ENCODE measurements at places on chromosomes 2 and 18.

DNA sequence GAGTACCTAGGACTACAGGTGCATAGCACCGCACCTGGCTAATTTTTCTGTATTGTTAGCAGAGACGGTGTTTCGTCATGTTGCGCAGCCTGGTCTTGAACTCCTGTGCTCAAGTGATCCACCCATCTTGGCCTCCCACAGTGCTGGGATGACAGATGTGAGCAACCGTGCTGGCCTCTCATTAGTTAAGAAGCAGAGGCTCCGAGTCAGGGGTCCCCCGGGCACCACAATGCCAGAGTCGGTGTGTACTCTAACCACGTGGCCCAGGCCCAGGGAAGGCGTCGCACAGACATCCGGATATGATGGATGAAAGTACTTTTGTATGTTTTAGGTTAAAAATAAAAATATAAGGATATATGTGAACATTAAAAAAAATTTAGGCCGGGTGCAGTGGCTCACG, 28.3 kb upstream of the HPCAL1 start:
- no peak for DNase-seq

DNA sequence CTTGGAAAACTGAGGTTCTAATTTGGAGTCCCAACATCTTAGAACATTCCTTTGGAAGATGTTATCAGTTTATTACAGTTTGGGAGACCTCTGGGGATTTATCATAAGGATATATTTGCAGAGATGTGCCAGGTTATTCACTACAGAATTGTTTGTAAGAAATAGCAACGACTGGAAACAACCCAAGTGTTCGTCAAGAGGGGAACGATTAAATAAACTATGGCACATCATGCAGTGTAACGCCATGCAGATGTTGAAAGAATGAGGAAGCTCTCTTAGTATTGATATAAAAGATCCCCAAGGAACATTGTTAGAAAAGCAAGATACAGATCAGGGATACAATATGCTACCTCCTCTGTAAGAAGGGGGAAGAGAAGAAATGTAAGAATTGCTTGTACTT, 210.6 kb downstream of the TMEM247 start:
- DNase-seq = no peak

- peak; percentile 87 for DNase-seq
These were observed 20.9 kb upstream of the COL6A3 start for GRCh38 chr2:237434866-237435311.

DNA sequence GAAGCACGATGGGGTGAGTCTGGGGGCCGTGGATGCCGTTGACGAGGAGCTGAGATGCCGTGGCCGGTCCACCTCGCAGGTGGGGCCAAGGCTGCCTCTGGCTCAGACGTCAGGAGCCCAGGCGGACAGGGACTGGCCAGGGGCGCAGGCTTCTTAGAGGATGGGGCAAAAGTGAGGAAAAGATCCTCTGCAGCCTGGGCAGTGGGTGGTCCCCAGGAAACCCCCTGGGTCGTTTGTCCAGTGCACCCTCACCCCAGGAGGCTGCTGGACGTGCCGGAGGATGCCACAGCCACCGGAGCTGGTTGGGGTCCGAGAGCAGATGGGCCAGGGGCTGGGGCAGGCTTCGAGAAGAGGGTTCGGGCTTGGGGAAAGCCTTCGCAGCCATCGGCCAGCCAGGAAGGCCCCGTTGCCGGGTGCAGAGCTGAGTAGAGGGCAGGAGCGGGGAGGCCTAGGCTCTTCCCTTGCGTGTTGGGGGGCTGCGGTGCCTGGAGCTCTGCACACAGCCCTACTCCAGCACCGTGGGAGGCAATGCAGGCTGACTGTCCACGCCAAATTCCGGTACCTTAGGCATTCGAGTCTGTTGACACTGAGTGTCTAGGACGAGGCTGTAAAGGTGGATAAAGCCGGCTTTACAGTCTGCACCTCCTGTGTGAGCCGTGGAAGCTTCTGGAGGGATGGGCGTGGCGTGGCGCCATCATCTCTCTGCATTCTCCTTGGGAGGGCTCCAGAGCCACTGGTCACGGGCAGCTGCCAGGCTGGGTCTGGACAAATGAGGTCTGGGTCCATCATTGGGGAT, 18.8 kb downstream of the GPC1 start:
- no peak for DNase-seq

- no peak for DNase-seq
These were observed 735.7 kb upstream of the SLC8A1 start for GRCh38 chr2:41187376-41188122.

- DNase-seq = no peak
These were observed 18.7 kb upstream of the DUSP2 start for GRCh38 chr2:96163768-96164429.

GRCh38 chr2:120451334-120451733, 105.4 kb downstream of the INHBB start:
- DNase-seq = no peak

- DNase-seq = no peak
These were observed 11.3 kb upstream of the ARHGEF4 start for GRCh38 chr2:130825231-130825965.

GRCh38 chr18:52190195-52190594, 149.8 kb upstream of the DCC start:
- DNase-seq = no peak

- peak; percentile 92 for DNase-seq
These were observed 119.9 kb downstream of the ETAA1 start for GRCh38 chr2:67516899-67517530.

GRCh38 chr2:159555651-159556392, 60.5 kb downstream of the BAZ2B start:
- peak; percentile 15 for DNase-seq

DNA sequence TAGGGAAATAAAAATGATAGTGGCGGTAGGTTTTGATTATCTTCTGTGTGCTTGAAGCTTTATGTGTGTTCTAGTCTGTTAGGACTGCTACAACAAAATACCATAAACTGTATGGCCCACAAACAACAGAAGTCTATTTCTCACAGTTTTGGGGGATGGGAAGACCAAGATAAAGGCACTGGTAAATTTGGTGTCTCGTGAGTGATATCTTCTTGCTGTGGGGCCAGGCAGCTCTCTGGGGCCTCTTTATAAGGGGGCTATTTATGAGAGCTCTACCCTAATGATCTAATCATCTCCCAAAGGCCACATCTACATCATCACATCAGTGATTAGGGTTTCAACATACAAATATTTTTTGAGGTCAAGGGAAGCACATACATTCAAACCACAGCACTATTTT, 86.8 kb upstream of the SPHKAP start:
- DNase-seq = no peak

DNA sequence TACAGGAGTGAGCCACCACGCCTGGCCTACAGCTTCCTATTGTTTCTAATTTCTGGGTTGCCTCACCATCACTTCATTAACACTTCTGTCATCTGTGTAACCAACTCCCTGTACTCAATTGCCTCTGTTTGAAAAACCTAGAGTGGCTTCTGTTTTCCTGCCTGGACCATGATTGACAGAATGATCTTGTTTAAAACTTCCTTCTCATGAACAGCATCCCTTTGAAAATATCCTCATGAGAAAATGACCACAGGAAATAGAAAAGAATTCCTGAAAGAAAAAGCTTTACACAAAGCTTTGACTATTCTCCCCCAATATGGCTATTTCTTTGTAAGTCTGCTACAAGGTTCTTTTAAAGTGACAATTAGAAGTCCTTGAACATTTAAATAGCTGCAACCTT, 672.3 kb downstream of the ARHGAP15 start:
- no peak for DNase-seq

- DNase-seq = no peak
These were observed 481.9 kb upstream of the SETBP1 start for GRCh38 chr18:44198612-44199284.

DNA sequence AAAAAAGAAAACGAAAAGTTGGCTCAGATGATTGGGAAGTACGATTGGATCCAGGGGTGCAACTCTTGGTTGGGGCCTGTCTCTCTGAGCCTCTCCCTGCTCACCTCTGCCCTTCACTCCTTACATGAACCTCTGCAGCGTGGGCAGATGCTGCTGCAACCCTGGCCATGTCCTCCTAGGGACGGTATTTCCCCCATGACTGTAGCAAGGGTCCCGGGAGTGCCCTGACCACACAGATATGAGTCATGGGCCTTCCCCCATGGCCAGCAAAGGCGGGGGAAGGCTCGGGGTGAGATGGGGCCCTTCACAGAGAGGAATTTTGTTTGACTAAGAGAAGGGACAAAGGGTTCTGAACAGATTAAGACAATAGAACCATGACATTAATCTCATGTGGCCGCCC, 129.0 kb downstream of the NCK2 start:
- peak; percentile 77 for DNase-seq

DNA sequence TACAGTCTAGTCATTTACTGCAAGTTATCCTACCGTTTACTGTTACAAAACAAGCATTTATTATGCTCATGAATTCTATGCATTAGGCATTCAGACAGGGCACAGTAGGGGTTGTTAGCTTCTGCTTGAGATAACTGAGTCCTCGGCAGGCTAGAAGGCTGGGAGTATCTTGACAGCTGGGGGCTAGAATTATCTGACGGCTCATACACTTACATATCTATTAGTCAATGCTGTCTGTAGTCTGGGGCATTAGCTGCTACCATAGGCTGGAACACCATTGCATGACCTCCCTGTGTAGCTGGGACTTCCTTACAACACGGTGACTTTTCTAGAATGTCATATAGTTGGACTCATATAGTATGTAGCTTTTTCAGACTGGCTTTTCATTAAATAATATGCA, 61.9 kb upstream of the ALK start:
- no peak for DNase-seq

- peak; percentile 16 for DNase-seq
These were observed 105.0 kb upstream of the ALK start for GRCh38 chr2:30026091-30027055.

- no peak for DNase-seq
These were observed 6.3 kb downstream of the BOK start for GRCh38 chr2:241564596-241565410.

- DNase-seq = no peak
These were observed 427.8 kb downstream of the ZNF521 start for GRCh38 chr18:24924066-24924716.

DNA sequence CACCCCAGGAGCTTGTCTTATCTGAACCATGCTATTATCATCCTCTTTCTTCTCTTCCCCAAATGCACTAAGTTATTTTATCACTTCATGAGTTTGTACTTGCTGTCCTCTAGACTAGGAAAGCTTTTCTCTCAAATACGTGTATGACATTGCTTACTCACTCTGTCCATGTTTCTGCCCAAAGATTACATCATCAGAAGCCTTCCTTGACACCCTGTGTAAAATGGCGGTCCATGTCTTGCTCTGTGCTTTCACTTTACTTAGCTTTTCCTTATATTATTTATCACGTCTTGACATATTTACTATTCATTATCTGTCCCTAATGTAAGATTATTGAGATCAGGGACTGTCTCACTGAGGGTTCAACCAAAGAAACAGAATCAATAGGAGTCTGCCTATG, 196.1 kb upstream of the ZEB2 start:
- DNase-seq = no peak

DNA sequence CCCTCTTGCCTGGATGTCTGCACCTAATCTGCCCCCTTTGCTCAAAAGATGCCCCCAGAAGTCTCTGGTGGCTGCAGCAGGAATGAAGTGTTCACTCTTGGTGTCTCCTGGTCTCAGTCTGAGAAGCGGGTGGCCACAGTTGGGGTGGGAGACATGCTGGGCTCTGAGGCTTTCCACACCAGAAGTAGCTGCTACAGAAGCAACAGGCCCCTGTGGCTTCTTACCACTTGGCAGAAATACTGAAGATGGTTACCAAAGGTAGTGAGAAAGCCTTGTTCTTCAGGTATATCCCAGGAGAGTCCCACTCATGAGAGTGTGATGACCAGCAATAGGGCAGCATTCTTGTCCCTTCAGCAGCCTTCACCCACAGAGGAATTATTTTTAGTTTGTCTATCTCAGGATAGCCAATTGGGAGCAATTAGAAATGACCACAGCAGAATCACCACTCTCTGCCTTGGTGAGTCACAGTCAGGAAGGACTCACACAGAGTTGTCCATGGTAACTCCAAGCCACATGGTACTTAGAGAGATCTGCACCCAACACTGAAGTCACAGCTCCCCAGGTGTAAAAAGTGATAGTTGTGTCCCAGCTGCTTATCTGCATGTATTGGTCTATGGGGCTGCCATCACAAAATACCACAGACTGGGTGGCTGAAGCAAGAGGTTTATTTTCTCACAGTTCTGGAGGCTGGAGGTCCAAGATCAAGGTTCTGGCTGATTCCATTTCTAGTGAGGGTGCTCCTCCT, 169.8 kb upstream of the ID2 start:
- DNase-seq = peak; percentile 48

- peak; percentile 79 for DNase-seq
These were observed 635.8 kb downstream of the DSC3 start for GRCh38 chr18:30406728-30407127.

- no peak for DNase-seq
These were observed 6.7 kb downstream of the GNAL start for GRCh38 chr18:11695736-11696135.

DNA sequence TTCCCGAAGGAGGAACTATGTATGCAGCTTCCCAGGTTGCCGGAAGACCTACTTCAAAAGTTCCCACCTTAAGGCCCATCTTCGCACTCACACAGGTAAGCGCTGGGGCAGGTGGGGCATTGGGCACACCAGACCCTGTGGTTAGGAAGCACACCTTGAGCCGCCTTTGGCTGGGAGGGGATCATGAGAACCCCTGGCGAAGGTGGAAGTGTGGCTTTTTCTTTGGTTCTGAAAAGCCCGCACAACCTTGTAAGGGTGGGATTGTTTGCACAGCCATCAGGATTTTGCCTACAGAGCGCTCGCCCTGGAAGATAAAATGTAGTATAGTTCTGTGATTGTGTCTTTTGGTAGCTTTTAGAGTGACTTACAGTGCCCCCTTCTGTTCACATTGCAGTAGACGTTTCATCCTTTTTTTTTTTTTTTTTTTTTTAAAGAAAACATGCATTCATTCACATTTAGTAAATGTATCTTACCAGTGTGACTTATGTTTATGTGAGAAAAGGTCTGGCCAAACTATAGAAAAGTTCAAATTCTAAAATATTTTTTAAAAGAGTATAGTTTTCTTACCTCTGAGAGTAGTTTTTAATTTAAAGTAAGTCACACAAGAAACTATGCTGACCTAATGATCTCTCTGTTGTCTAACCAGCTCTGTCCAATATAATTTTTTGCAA, 5.3 kb downstream of the KLF11 start:
- peak; percentile 55 for DNase-seq

DNA sequence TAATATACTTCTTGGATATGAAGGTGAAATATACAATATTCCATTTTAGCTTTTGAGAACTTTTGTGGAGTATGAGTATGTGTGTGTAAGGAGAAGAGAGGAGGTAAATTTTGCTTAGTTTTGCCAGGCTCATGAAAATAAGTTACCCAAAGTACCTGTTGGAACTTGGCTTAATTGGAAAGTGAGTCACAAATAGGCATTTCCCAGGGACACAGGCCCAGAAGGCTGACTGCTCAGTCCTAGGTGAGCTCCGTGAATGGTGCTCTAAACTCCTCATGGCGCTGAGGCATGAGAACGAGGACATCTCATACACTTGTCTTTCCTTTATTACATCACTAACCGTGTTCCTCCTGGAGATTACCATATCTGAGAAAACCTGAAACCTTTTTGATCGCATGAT, 148.5 kb upstream of the RAB12 start:
- DNase-seq = no peak

- no peak for DNase-seq
These were observed 8.1 kb downstream of the SP9 start for GRCh38 chr2:174342686-174343342.

Measured in amniotic epithelial cell (primary cell).